ENCODE measurements at places on chromosomes 5 and 9. TPM values are rescaled to one million over a fixed set of nuclear protein-coding genes. Genes with fewer than 3 reads are reported as not detected.
A peak's percentile ranks its signal among the peaks of the same experiment; 100 is the strongest.

DNA sequence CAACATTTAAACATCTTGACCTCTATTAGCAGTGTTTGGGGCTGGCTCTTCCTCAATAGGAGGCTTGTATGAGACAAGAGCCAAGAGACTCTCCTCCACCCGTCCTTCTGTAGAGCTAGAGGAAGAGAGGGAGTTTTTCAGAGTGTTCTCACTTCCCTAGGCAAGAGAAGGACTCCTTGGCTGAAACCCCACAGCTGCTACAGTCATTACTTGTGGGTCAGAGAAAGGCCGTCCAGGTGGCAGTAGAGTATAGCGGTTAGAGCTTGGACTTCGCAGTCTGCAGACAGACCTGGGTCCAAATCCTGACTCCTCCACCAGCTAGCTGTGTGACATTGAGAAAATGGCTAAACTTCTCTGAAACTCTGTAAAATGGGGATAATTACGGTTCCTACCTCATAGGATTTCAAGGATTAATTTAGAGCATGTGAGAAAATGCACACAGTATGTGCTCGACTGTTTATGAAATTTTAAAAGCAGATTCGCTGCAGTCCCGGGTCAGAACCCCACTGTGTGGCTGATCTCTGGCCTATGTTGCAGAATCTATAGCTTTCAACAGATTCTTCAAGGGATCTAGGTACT is 80.8 kb upstream of the ARAP3 start:
- DNase-seq, result peak; percentile 22

DNA sequence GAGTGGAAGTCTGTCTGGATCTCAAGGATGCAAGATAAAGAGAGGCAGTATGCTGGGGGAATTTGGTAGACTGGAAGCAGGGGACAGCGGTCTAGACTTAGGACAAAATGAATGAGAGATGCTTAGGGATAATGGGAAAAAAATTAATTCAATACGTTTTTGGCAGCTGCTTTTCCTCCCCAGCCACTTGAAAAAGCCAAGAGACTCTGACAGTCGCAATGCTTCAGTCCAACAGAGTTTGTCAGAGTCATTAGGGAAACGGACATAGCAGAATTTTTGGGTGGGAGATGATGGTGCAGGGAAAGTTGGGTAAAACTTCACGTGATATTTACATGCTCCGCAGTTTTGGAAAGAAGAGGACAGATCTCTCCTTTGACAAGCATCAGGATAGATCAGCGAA is 129.7 kb downstream of the GOLPH3 start:
- peak; percentile 7 for DNase-seq

DNA sequence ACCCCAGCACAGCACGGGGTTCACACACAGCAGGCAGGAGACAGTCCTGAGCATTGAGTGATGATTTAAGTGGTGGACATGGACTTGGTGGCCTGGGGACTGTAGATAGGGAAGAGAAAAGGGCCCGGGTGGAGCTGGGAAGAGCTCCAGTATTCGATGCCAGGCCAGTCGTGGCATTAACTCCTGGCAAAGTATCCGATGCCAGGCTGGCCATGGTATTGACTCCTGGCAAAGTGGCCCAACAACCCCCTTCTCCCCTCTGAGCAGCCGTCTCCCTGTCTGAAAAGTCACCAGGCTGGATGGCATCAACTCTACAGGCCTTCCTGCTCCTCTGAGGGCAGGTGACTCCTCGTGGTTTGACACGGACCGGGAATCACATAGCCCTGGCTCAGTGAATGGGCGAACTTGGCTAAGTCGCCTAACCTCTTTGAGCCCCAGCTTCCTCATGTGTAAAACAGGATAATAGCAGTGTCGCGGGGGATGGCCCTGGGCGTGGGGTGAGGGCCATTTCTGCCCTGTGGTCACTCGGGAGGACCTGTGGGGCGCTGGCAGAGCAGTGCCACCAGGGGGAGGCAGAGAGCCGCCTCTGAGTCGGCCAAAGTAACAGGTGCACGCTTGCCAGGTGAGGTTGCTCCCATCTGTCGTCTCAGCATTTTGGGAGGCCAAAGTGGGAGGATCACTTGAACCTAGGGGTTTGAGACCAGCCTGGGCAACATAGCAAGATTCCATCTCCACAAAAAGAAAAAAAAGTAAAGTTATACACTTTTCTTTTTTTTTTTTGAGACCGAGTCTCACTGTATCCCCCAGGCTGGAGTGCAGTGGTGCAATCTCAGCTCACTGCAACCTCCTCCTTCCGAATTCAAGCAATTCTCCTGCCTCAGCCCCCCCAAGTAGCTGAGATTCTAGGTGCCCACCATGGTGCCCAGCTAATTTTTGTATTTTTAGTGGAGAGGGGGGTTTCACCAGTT is 5.7 kb upstream of the SEC16A start:
- peak; percentile 54 for DNase-seq

DNA sequence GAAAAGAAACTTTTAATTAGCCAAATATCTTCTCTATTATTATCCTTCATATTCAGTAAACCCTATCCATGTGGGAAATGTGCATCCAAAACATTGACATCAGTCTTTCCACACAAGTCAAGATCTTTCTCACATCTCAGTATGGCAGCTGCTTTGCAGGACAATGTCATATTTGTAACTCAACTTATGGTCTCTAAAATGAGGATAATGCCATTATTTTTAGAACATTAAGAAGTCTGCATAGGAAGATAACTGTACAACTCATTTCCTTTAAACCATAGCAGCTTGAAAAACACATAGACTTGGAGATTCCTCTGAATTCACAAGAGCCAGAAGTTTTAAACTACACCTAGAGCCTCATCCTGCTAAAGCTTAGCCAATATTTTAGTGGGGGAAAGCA is 43.7 kb downstream of the MCTP1 start:
- DNase-seq, result no peak

The KIF12 gene
- polyA plus RNA-seq, result not detected

GRCh38 chr5:83744821-83745220 is 24.2 kb upstream of the HAPLN1 start:
- DNase-seq, result peak; percentile 17

The WDR36 gene
- 17.1 TPM for polyA plus RNA-seq

DNA sequence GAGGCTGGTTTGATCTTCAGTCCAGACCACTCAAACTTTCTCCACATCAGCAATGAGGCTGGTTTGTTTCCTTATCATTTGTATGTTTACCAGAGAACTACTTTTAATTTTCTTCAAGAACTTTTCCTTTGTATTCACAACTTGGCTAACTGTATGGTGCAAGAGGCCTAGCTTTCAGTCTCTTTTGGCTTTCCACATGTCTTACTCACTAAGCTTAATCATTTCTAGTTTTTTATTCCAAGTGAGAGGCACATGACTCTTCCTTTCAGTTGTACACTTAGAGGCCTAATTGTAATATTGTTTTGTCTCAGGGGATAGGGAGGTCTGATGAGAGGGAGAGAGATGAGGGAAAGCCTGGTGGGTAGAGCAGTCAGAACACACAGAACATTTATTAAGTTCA is 554.0 kb upstream of the ARRDC3 start:
- peak; percentile 57 for DNase-seq

The KCTD16 gene
- polyA plus RNA-seq, result 0.34 TPM

The LURAP1L gene
- polyA plus RNA-seq, result 25.5 TPM

The TRMT10B gene
- polyA plus RNA-seq, result 6.0 TPM

- no peak for DNase-seq
These were observed 224.6 kb downstream of the DRD1 start for GRCh38 chr5:175219366-175219765.

The ABITRAM gene
- 28.8 TPM for polyA plus RNA-seq

- DNase-seq, result peak; percentile 62
These were observed 42.9 kb downstream of the ZNF474 start for GRCh38 chr5:122172207-122172606.

- DNase-seq, result no peak
These were observed 12.8 kb upstream of the UNC5A start for GRCh38 chr5:176797456-176798050.

The TMEM232 gene
- 0.78 TPM for polyA plus RNA-seq

GRCh38 chr5:150618163-150618562 is 22.3 kb upstream of the SYNPO start:
- no peak for DNase-seq

The STC2 gene
- 184 TPM for polyA plus RNA-seq

GRCh38 chr5:73640861-73641320 is 14.9 kb downstream of the ARHGEF28 start:
- peak; percentile 31 for DNase-seq

The ALDH1A1 gene
- not detected for polyA plus RNA-seq

- peak; percentile 79 for DNase-seq
These were observed 21.2 kb downstream of the OTULIN start for GRCh38 chr5:14685757-14686156.

- DNase-seq, result no peak
These were observed 127.1 kb downstream of the DAB2IP start for GRCh38 chr9:121778252-121779225.

The PCA3 gene
- polyA plus RNA-seq, result not detected

Measured in GM23248 (cell line).